Hypothalamus (tissue), 51 donors: ENCODE measurements at places on chromosomes 5 and 9.

DNA sequence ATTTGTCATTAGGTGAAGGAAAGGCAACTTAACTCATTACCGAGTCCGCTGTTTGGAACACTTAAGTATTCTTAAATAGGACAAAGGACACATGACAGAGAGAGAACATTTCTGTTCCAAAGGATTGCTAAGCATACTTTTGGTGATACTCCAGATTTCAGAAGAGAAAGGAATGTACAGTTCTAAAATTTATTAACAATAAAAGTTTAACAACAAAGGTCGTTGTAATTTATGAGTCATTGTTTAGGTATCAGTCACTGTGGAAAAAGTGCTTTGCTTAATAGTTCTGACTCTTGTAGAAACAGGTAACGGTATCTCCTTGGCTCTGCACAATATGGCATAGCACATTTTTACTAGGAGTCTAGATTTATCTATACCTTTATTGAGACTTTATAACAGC lies 36.3 kb upstream of the PAM start:
- DNase-seq: no peak

DNA sequence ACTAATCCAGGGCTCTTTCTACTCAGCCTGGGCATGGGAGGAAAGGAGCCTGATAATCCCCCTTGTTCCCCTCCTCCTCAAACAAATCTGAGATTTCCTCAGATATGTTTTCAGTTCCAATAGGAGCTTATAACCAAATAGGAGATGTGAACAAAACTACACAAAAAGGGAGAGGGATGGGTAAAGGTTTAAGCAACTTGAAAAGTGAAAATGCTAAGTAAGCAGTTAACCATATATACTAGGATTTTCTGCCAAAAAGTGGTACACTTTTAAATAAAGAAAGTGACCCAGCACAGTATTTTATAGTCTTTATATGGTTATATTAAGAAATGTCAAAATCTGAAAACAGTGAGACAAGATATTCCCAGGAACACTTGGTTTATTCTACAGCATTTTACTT lies 275.7 kb downstream of the BNC2 start:
- DNase-seq: no peak

- no peak for DNase-seq
These were observed 35.6 kb downstream of the TPPP start for GRCh38 chr5:657570-657969.

- no peak for DNase-seq
These were observed 105.3 kb downstream of the SLIT3 start for GRCh38 chr5:169195601-169196000.

- DNase-seq: no peak
These were observed at the start of gene MCIDAS for GRCh38 chr5:55226934-55227663. Gene MCIDAS, minus strand, starts transcription at chr5:55227315. Its CDS starts 177 bp downstream, at chr5:55227138.

DNA sequence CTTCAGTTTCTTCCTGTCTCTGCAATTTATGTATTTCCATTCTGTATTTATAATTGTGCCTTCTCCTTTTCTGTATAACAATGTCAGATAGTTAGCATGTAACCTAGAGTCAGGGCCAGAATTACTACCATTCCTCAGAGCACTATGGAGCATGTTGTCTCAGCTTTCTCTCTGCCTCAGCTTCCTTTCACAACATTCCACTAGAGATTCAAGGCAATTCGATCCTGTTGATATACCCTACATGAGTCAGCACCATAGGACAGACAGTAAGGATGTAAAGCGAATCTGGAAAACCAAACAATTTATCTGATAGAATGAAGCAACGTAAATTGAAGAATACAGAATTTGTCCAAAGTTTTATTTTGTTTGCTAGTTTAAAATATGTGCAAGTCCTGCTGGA lies 728.3 kb upstream of the SEMA6A start:
- no peak for DNase-seq

- no peak for DNase-seq
These were observed 1167.6 kb downstream of the CDH12 start for GRCh38 chr5:21685522-21685921.

DNA sequence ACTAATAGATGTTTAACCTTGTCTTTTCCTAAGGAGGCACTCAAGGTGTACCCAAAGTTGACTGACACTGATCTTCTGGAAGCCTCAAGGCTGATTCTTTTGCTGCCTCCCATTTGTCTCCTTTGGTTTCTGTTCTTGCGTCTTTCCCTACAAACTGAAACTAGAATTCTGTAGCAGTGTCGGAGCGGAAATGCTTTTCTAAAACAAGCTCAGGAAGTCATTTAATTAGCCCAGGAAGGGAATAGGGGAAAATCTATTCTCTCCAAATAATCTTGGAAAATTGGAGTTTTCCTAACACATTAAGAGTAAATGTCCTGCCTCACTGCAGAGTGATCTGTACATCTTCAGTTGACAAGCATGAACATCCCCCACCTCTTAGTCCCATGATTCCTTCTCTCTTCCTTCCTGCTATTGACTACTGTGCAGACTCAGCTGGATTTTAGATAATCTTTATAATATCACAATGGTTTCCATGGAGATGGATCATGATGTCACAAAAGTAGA lies 182.7 kb downstream of the NR3C1 start:
- DNase-seq: no peak

- no peak for DNase-seq
These were observed 144.6 kb upstream of the PITX1 start for GRCh38 chr5:135178476-135179155.

GRCh38 chr5:99543841-99544240 lies 615.0 kb upstream of the CHD1 start:
- no peak for DNase-seq

GRCh38 chr5:179368126-179368805 lies 23.0 kb upstream of the ADAMTS2 start:
- DNase-seq: no peak
